ENCODE measurements at places on chromosomes 2 and 18. TPM values are rescaled to one million over a fixed set of nuclear protein-coding genes. Genes with fewer than 3 reads are reported as not detected.

Gene GLS
- 128 TPM for total RNA-seq

Gene CDKL4
- 0.12 TPM for total RNA-seq

Gene SGO2
- total RNA-seq, result 47.7 TPM

Gene IL1R1
- total RNA-seq, result 27.2 TPM

Gene NT5C1B
- not detected for total RNA-seq

Gene IL1B
- total RNA-seq, result 57.5 TPM

Gene LYPD6
- total RNA-seq, result 16.1 TPM

Gene DPP4
- total RNA-seq, result 3.1 TPM

Gene ADAM23
- total RNA-seq, result not detected

Gene COX5B
- 800 TPM for total RNA-seq

Gene ANO7
- total RNA-seq, result 0.72 TPM

Gene FAM228A
- 0.29 TPM for total RNA-seq

Gene COL4A4
- total RNA-seq, result 1.4 TPM

Gene CPS1
- 49.3 TPM for total RNA-seq

Gene SLC16A14
- not detected for total RNA-seq

Data from RPMI7951 (cell line).